ENCODE measurements at places on chromosomes 6 and 20. TPM values are rescaled to one million over a fixed set of nuclear protein-coding genes. Genes with fewer than 3 reads are reported as not detected.

GRCh38 chr6:5752391-5752680 is 254.4 kb downstream of the NRN1 start:
- H3K4me1 ChIP-seq = no peaks in the 10 kb centered on the region
- no peaks in the 10 kb centered on the region for H3K27me3 ChIP-seq
- no peak overlapping the region for H3K4me3 ChIP-seq
- H3K36me3 ChIP-seq = no peaks in the 10 kb centered on the region
- H3K27ac ChIP-seq = no peak overlapping the region

- no peaks in the 10 kb centered on the region for H3K27me3 ChIP-seq
- no peak overlapping the region for H3K4me3 ChIP-seq
- no peaks in the 10 kb centered on the region for H3K36me3 ChIP-seq
- no peak for DNase-seq
Observed at GRCh38 chr6:45591306-45591705, 213.6 kb upstream of the SUPT3H start.

DNA sequence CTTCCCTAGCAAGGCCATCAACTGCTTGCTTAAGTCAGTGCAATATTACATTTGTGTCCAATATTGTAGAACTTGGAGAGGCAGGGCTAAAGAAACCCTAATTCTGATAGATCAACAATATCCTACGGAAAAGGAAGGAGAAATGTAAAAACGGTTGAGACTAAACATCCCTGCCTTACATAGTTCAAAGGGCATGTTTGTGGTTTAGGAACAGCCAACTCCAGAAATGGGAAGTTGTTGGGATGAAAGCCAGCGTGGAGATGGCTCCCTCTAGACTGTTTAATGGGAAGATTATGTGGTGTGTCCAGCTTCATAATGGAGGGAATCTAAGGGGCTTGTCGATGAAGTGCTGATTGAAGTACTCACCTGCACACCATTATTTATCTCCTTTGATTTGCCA is 145.3 kb upstream of the TENT5A start:
- no peak overlapping the region for H3K27ac ChIP-seq
- no peak for DNase-seq
- no peaks in the 10 kb centered on the region for H3K4me1 ChIP-seq
- H3K4me3 ChIP-seq = no peak overlapping the region
- H3K36me3 ChIP-seq = no peaks in the 10 kb centered on the region

DNA sequence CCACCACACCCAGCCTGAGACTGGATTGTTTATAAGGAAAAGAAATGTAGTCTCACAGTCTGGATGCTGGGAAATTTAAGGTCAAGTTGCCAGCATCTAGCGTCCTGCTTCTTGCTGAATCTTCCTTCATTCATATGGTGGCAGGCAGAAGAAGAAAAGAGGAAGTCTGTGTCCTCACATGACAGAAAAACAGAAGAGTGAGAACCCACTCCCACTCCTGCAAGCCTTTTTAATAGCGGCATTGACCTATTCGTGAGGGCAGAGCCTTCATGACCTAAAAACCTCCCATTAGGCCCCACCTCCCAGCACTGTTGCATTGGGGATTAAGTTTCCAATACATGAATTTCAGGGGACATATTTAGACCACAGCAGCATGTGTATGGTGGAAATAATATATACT is 160.8 kb upstream of the BMP2 start:
- H3K4me3 ChIP-seq = no peak overlapping the region
- no peaks in the 10 kb centered on the region for H3K4me1 ChIP-seq
- H3K27ac ChIP-seq = no peak overlapping the region
- H3K27me3 ChIP-seq = no peaks in the 10 kb centered on the region
- no peak for DNase-seq

The MUC22 gene
- total RNA-seq = not detected

The VGLL2 gene
- not detected for total RNA-seq

The PXDC1 gene
- total RNA-seq = 122 TPM

GRCh38 chr6:126133984-126134383 is 147.6 kb downstream of the TRMT11 start:
- no peaks in the 10 kb centered on the region for H3K36me3 ChIP-seq
- no peak overlapping the region for H3K27ac ChIP-seq
- no peak for DNase-seq

- H3K27me3 ChIP-seq = no peaks in the 10 kb centered on the region
- no peak for DNase-seq
- no peaks in the 10 kb centered on the region for H3K36me3 ChIP-seq
- H3K27ac ChIP-seq = no peak overlapping the region
- peaks cover 9% of the 10 kb centered on the region for H3K4me1 ChIP-seq
- no peak overlapping the region for H3K4me3 ChIP-seq
Observed at GRCh38 chr6:4935975-4936680, 67.7 kb downstream of the RPP40 start.

All from breast epithelium (tissue), 4 donors.